ENCODE measurements at places on chromosomes 1 and 21.

GRCh38 chr21:18524097-18524880 is 120.7 kb upstream of the TMPRSS15 start:
- no peak for DNase-seq

DNA sequence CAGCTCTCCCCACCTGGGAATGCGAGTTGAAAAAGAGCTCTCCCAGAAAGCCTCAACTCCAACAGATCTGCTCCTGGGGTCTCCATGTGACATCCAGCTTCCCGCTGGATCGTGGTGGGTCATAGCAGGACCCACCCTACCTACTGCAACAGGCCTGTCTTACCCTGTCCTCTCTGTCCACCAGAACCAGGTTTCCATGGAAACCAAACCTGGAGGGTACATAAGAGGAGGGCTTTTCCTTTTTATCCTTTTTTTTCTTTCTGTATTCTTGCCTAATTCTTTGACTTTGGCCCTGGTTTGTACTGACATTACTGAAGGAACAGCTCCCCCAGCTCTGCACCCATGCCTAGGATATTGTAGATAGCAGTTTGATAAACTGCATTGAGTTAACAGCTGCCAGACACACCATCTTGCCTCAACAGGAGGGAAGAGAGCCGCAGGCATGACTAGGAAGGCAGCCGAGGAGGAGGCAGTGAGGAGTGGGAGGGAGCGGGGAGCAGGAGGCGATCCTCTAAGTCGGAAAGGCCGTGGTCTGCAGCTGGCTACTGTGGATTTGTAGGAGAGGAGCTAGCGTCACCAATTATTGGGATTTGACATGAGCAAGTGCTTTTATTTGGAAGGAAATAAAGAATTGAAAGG is 9.7 kb upstream of the FMOD start:
- no peak for DNase-seq

GRCh38 chr21:19198801-19199200 is 795.2 kb upstream of the TMPRSS15 start:
- no peak for DNase-seq

DNA sequence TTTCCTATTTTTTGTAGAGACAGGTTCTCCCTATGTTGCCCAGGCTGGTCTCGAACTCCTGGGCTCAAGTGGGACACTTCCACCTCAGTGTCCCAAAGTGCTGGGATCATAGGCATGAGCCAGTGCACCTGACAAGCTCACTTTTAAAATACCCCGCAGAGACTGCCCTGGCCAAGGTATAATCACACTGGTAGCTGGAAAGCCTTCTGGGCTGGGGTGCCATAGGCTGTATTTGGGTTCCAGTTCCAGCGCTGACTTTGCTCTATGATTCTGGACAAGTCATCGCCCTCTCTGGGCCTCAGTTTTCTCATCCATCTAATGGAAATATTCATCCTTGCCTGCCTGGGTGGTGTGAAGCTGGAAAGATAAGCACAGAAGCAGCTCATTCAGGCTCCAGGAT is 10.4 kb downstream of the LDLRAD1 start:
- no peak for DNase-seq

- DNase-seq = no peak
These were observed 2.5 kb downstream of the FTCD start for GRCh38 chr21:46152927-46153246.

- no peak for DNase-seq
These were observed 35.3 kb upstream of the FCER1A start for GRCh38 chr1:159266832-159267231.

DNA sequence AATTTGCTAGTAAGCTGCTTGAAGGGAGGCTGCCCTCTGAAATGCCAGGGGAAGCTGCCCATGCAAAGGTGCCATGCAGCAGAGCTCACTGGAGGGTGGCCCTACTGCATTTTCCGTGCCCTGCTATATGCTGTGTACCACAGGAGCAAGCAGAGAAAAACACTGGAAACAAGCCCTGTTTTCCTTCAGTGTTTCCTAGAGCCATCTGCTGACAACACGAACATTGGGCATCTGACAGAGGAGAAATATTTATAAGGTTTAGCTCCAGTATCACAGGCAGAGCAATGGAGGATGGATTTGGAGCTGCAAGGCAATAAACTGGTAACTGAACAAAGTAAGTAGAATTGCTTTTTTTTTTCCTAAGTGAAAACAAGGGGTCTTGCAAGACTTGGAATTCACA is 198.4 kb downstream of the USP25 start:
- DNase-seq = no peak

DNA sequence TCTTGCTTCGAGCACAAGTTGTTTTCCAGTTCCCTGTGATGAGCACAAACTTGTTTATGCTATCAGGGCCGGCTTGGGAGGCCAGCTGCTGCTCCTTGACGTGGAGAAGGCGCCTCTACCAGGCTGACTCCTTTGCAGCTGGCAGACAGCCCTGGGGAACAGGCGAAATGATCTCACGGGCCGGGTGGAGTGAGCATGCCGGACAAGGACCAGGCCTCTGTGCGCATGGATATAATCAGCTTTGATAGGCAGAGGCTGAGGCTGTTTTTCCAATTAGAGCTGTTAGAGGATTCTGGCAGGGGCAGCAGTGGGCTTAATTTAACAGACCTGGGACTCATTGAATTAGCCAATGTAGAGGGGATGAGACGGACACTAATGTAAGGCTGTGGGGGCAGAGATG is 38.9 kb downstream of the FAM163A start:
- DNase-seq = no peak

DNA sequence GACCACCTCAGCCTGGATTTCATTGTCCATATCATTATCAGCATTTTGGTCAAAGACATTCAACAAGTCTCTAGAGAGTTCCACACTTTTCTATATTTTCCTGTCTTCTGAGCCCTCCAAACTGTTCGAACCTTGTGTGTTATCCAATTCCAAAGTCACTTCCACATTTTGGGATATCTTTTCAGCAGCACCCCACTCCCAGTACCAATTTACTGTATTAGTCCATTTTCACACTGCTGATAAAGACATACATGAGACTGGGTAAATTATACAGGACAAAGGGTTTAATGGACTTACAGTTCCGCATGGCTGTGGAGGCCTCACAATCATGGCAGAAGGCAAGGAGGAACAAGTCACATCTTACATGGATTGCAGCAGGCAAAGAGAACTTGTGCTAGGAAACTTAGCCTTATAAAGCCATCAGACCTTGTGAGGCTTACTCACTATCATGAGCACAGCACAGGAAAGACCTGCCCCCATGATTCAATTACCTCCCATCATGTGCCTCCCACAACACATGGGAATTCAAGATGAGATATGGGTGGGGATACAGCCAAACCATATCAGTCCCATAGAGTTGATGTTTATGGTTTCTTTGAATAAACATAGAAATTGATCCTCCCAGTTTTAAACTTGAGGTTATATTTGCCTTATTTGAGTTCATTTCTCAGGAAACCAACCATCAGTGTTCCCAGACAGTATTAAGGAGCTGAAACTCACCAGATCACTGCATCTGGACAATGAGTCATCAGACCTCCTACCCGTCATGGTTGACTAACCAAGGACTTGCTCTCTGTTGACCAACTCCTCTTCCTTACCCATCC is 322.7 kb upstream of the DUSP10 start:
- no peak for DNase-seq

GRCh38 chr1:116503546-116504307 is 67.1 kb downstream of the CD58 start:
- DNase-seq = no peak

DNA sequence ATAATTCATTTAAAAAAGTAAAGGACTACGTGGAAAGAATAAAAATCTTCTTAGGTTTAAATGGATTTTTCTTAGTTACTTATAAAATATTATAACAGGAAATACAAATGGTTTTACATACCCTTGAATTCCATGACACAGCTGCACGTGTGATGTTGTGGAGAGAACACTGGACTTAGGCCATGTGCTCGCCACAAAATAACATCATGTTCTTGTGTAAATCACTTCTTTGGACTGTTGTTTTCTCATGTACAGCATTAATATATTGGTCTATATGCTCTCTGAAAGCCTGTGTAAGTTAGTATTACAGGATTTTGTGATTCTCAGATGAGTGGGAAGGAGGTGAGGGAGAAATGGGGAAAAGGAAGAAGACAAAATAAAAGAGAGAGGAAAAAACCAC is 228.2 kb downstream of the DNM3 start:
- no peak for DNase-seq

- peak; percentile 52 for DNase-seq
These were observed 166.7 kb downstream of the ADGRL4 start for GRCh38 chr1:78839704-78840277.
